ENCODE measurements at places on chromosomes 5 and 9. TPM values are rescaled to one million over a fixed set of nuclear protein-coding genes. Genes with fewer than 3 reads are reported as not detected.

GRCh38 chr5:180301253-180301652 is 9.4 kb upstream of the MAPK9 start:
- DNase-seq, result no peak

DNA sequence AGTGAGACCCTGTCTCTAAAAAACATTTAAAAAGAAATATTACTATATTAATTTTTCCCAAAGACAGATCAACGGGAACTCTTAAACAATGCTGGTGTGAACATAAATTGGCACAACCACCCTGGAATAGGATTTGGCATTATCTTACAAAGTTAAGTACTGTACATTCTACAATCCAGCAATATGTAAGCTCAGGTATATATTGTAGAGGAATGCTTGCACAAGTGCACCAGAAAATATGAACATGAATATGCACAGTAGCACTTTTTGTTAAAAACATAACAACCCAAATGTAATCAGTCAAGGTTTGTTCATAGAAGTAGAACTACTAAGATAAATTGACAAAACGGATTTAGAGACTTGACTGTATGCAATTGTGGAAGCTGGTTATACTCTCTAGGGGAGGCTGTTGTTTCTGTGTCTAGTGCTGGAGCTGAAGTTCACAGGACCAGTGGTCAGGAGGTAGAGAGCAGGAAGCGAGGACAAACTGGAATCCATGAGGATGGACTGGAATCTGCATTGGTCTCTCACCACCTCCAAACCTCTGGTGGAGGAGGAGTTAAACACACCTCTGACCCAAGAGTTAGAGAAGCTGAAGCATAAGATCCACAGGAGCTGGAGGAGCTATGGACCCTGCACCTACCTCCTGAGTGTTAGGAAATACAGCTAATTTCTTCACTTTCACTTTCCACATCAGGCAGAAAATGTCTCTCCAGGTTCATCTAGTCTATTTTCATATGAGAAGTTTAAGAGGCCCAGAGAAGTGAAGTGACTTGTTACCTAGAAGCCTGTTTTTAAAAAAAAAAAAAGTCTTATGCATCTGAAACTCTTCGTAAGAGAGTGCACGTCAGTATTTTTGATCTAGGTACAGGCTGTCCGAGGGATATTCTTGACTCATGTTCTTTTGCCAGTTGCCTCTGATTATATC is 20.3 kb upstream of the RIC1 start:
- DNase-seq, result peak; percentile 51

The BASP1 gene
- 82.6 TPM for total RNA-seq

DNA sequence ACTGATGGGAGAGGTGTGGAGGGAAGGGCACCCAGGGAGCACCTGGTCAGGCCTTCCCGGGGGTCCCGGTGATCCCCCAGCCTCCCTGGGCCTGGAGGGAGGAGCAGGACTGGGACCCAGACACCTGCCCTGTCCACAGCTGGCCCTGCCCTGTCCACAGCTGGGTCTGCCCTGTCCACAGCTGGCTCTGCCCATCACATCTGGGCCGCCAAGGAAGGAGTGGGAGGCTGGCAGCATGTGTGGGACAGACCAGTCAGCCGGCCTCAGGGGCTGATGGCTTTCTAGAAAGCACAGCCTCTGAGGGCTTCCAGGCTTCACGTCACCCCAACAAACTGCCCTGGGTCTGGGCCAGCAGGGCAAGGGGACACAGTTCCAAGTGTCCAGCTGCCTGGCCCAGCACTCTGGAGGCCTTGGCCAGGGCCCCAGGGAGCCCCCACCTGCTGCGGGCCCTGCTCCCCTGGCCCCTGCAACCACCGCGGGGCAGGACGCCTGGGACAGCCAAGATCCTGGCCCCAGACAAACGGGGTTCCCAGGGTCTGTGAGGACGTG is 12.2 kb downstream of the DNLZ start:
- no peak for DNase-seq

DNA sequence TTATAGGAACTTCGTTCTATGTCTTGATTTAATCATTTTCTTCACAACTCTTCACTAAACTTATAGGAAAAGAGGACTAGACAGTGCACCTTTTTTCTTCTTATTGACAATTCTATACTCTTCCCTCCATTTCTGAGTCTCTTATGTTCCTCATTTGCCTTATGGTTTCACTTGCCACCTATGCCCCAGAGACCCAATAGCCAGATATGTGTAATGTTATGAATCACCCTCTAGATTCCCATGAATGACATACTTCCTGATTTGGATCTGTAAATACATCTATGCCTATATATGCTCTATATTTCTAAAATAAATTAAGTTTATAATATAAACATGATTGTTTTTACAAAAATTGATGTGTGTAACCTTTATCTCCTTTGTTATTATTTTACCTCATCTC is 514.1 kb upstream of the MEF2C start:
- DNase-seq, result no peak

- DNase-seq, result no peak
Observed at GRCh38 chr9:124344291-124345050, 70.8 kb downstream of the PSMB7 start.
